ENCODE measurements at places on chromosomes 3 and 15.

- no peak for DNase-seq
These were observed 21.1 kb upstream of the KLHL6 start for GRCh38 chr3:183576487-183577107.

DNA sequence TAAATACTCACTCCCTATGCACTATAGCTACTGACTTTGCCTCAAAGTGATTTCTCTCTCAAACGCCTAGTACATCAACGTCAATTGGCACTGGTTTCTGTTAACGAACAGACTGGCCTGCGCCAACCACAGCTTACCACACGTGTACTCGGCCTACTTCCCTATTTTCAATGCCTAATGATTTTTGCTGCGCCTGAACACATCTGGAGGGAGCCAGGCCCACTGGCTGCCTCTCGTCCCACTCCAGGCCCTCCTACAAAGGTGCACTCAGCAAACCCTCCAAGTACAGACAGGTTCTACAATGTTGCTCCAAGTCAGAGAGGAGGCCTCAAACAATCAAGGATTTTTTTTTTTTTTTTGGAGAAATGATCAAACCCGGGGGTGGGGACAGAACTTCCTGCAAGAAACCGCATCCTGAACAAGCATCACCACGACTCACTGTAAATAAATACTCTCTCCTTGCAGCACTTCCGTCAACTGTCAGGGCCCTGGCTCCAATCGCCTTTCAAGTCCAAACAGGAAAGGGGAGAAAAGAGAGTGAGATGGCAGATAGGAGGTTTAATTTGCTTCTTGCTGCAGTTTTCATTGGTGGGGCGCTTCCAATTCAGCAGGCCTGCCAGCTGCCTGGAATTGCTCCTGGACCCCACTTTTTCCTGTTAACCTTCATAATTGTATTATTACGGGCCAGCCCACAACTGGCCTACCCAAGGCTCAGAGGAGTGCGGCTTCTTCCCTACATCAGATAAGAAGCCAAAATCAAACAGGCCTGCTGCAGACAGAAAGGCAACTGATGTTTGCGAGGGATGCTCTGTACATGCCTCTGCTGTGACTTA is 139.3 kb downstream of the FOXP1 start:
- peak; percentile 99 for DNase-seq

- DNase-seq, result peak; percentile 27
These were observed 1.7 kb downstream of the SLMAP start for GRCh38 chr3:57757642-57758297.

GRCh38 chr3:71652781-71653413 is 69.4 kb upstream of the FOXP1 start:
- DNase-seq, result peak; percentile 72

DNA sequence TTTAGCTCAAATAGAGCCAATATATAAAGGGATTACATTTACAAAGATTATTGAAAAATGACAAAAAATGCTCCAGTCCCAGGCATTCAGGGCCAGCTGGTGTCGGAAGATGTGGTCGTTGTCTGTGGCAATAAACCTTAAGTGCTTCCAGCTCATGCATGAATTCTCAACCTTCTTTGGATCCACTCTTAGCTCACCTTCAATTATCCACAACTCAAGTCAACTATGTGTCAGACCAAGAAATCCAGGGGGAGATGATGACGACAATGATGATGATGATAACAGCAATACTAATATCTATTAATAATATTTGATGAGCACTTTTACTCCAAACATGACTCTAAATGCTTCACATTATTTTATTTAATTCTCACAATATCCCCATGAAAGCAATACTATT is 53.6 kb upstream of the PXYLP1 start:
- DNase-seq, result no peak

DNA sequence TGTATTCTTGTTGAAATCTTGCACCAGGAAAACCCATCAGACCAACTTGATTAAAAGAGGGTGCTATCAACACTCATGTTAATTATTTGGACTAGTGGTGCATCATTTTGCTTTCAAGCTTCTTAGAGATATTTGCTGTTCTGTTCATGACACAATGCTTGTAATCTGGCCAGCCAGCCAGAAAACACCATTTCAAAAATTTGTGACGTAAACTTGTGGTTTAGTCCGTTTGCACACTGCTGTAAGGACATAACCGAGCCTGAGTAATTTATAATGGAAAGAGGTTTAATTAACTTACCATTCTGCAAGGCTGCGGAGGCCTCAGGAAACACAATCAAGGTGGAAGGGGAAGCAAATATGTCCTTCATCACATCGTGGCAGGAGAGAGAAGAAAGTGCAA is 374.3 kb upstream of the TGFBR2 start:
- DNase-seq, result peak; percentile 83

DNA sequence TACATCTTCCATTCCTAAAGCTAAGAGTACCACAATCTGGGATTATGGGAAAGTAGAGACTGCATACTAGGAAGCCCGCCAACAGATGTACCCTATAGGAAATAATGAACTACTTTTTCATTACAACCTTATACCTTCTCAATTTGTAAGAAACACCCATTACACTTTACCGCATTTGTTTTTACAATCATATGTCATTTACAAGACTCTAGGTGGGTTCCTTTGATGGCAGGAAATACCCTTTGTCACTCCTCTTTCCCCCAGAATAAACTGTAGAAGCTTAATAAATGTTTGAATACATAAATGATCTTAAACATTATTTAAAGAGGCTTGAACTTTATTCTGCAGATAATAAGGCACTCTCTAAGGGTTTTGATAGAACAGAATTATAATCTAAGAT is 150.1 kb upstream of the TGFBR2 start:
- DNase-seq, result no peak

DNA sequence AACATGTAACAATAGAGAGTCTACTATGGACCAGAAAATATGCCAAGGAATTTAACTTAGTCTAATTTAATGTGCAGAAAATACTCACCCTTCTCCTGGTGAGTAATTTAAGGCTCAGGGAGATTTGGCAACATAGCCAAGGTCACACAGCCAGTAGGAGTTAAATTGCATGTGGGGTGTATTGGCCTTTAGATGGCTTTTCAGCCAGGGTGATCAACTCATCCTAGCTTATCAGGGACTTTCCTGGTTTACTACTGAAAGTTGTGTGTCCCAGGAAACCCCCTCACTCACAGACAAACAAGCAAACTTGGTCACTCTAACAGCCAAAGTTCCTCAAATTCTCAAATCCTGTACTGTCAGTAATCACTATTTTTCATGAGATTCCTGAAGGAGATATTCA is 2.6 kb upstream of the SLC9A9 start:
- DNase-seq, result no peak

DNA sequence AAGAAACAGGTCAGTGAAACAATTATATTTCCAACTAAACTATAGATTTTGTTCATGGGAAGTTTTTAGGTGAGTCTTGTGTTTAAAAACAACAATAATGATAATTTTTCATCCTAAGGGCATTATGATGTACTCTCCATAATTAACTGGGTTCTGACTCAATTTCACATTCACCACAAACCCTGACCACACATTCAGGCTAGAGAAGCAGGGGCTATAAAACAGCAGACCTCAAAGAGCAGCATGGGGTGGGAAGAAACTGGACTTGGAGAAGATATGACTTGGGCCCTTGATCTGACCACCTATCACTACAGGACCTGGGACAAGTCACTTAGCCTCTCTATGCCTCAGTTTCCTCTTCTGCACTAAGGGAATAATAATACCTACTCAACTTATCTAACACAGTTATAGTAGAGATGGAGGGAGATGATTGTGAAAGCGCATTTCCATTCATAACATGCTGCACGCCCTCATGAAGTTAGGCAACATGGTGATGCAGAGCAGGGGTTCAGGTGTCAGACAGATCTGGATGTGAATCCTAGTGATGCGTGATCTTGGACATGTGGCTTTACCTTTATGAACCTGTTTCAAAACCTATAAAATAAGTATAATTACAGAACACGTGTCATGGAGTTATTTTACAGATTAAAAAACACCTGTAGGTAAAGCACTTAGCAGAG is 63.0 kb upstream of the ACP3 start:
- no peak for DNase-seq

GRCh38 chr3:105618556-105618955 is 250.3 kb downstream of the CBLB start:
- no peak for DNase-seq

DNA sequence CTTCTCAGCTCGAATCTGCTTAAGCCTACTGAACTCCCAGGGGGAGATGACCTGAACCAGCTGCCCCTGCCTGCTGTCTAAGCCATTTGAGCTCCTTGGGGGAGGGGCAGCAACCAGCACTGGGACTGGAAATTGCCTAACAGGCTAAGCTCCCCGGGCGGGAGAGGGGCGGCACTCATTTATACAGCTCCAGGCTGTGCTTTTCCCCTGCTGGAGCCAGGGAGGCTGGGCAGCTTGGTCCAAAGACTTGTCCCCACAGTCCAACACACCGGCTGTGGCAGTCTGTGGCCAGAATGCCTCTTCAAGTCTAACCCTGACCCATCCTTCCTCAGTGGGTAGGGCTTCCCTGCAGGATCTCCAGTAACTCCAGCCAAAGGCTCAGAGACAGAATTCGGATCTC is 1241.5 kb downstream of the ROBO2 start:
- DNase-seq, result no peak

- peak; percentile 39 for DNase-seq
These were observed 19.8 kb downstream of the GNB5 start for GRCh38 chr15:52171386-52171785.

DNA sequence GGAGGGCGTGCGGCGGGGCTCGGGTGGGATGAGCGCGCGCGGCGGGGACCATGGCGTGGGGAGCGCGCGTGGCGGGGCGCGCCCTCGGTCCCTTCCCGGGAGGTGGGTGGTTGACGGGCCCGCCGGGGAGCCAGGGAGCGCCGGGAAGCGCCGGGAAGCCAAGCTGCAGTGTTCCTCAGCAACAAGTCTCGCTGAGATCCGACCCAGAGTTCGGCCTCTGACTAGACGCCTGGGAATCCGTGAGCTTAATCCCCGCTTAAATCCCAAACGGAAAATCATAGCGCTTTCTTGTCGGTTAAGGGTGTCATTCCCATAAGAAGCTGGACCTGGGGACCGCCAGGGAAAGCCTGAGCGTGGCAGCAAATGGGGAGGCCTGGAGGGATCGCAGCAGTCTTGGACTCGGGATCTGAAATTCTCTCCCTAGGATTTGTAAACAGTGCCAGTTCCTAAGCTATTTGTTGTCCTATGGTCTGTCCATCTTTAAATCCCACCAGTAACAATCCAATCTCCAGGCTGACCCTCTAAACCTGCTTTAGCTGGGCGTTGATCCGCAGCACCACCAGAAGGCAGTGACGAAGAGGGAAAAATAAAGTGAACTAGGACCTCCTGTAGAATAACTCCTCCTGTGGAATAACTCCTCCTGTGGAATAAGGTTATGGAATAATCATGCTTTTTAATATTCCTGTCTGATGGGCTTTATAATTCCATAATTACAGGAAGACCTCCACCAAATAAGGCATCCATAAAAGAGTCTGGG is 570 bp upstream of the NEDD4 start:
- DNase-seq, result no peak

DNA sequence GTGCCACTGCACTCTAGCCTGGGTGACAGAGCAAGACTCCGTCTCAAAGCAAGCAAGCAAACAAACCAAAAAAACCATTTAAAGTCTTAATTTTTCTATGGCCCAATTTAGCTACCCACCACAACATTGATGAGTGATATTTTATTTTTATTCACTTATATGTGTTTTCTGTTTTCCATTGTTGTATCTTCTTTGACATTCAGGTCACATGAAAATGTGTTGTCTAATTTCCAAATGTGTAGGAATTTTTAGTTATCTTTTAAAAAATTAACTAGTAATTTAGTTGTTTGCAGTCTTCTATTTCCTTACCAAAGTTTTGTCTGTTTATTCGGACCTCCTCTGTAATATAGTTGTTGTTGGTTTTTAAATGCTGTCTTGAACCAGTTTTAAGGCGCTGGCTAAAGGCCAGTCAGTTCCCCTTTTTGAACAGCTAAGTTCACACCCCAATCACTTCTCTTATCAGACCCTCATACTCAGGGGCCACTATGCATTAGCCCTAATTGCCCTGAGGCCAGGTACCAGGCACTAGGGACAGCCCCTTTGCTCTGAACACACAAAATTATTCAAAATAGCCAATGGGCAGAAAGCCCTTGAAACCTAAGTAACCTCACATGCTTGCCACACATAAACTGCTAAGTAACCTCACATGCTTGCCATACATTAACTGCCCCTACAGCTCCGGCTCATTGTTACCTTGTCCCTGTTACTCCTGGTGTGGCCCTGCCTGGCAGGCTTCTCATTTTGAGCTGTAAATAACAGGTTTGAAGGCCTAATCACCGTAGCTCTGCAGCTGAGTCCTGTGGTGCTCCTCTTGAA is 4.3 kb upstream of the CCR4 start:
- no peak for DNase-seq

- no peak for DNase-seq
These were observed 326.1 kb downstream of the UNC13C start for GRCh38 chr15:54304321-54304720.

GRCh38 chr15:92095693-92096092 is 242.2 kb downstream of the SLCO3A1 start:
- peak; percentile 46 for DNase-seq

DNA sequence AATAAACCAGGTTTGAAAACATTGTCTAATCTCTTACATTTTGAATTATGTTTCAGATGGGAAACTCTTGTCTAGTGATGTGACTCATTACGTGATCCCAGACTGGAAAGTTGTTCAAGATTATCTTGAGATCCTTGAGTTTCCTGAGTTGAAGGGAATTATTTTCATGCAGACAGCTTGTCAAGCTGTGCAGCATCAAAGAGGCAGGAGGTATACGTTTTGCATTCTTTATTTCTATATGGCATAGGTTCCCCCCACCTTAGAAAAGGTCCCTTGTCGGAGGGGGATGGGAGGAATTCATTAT is 1.5 kb downstream of the DIS3L start:
- no peak for DNase-seq

- no peak for DNase-seq
These were observed 720.1 kb downstream of the GBE1 start for GRCh38 chr3:81041331-81041730.

- DNase-seq, result no peak
These were observed 27.6 kb downstream of the FAM3D start for GRCh38 chr3:58639001-58639400.

DNA sequence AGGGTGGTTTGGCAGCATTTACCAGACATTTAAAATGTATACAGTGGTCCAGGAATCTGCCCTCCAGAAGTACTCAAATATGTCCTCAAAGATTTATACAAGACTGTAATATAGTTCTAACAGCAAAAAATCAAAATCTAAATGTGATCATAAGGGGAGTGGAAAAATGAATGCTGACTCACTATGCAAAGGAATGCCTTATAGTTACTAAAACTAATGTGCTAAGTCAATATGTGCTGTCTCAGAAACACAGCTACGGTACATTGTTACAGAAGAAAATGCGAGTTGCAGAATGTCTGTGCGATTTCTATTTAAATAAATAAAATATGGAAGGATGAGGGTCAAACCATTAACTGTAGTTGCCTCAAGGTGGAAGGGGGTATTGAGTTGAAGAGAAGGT is 230.1 kb upstream of the UBE2E1 start:
- no peak for DNase-seq
